Anterior cingulate cortex (tissue), 58 donors: ENCODE measurements at places on chromosomes 3 and 15.

DNA sequence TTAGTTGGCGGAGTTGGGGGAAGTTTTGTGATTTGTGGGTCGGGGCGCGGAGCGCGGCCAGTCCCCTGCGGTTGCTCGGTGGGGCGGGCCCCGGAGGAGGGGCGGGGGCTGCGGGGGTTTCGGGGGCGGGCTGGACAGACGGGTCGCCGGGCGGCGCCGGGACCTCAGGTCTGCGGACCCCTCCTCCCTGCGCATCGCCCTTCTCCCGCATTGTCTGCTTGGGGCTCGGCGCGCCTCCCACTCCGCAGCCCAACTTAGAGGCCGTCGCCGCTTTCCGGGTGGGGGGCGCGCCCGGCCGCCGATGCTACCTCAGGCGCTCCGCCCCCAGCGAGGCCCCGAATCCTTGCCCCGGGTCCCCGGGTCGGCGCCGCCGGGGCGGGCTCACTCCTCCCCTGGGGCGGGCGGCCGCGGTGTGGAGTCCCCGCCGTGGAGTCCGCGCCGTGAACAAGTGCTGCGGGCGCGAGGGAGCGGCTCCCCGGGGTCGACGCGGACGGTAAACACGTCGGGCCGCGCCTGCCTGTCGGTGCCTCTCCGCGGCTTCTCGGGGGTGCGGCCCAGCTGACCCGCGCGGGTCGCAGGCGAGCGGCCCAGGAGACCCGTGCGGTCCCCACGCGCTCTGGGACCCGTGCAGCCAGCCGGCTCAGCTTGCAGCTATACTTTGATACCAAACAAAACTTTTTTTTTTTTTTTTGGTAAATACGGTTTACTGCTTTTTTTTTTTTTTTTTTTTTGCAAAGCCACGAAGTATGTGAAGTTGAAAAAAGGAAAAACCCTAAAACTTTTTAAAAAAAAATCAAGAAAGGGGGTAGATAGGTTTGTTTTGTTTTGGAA is 624 bp downstream of the AKAP13 start:
- no peak for DNase-seq

DNA sequence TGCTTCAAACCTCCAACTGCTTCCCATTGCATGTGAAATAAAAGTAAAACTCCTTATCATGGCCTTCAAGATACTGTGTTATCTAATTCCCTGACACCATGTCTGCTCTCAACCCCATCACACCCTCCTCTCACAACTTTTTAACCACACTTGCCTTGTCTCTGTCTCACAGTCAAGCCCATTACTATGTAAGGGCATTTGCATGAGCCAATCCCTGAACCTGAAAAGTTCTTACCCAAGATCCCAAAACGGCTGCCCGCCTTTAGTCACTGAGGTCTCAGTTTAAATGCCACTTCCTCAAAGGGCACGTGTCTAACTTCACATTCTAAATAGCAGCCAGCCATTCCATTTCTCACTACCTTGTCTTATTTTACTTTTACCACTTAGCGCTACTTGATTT is 83.1 kb downstream of the SST start:
- no peak for DNase-seq

DNA sequence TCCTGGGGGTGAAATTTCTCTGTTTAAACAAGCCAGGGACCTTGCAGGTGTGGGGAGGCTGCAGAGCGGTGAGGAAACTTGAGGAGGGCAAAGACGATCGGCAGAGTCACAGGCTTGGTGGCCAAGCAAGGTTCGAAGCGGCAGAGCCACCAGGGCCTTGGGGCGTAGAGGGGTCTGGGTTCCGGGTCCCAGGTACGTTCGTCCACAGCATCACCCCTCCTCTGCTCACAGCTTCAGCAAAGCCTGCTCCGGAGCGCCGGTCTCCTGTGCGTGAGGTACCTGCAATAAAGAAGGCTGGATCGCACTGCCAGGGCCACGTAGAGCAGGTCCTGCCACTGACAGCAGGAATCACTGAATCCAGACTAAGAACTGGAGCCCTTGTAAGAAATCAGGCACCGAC is 66.8 kb upstream of the PCSK6 start:
- no peak for DNase-seq

DNA sequence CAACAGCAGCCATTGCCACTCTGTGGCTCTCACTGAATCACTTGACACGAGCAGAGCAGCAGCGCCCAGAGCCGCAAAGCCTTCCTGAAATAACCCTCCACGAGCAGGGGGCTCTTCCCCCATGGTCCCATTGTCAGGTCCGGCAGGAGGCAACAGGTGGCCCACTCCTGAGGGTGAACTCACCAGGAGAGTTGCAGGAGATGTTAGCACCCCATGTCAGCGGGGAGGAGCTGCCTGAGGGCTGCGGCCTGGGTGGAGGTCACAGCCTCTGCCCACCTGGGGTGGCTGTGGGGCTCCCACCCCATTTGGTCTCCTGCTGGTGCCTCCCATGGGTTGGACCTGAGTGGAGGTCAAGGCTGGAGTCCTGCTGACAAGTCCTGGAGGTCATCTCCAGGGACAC is 12.3 kb upstream of the C3orf22 start:
- no peak for DNase-seq

DNA sequence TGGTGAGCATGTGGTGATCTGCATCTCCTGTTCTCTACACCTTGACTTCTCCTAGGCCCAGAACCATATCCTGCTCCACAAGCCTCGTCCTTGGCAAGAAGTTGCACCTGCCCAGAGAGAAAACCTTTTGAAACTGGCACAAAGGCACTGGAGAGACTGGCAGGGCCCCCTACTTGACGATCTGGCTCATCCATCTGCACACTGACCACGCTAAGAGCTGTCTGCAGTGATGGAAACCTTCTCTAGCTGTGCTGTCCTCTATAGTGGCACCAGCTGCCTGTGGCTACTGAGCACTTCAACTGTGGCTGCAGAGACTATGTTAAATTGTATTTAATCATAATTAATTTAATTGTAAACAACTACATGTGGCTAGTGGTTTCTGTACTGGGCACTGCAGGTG is 26.2 kb upstream of the SRP14 start:
- DNase-seq = no peak

DNA sequence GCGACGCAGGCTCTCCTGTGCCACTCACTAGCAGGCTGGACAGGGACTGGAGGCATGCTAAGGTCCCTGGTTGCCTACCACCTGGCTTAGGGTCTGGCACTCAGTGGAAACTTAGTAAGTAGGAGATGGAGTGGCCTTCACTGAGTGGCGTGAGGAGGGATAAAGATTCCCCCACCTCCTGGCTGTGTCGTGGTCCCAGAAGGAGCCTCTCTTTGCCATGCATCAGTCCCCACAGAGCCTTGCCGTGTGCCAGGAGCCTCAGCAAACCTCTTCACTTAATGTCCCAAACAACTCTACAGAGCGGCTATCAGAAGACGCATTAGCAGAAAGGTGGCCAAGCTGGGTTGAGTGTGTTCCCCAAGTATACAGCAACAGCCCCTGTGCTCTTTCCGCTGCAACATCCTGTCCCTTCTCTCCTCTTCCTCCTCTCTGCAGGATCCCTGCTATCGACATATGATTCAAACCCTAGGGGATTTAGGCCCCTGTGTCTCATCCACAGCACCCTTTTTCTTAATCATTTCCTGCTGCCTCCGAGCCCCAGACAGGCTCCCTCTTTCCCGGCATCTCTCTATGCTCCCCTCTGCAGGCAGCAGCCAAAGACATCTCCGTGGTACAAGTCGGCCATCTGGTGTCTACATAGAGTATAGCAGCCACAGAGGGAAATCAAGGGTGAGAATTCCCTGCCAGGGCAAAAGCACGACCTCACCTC is 66.7 kb downstream of the SLC6A1 start:
- DNase-seq = peak; percentile 69

DNA sequence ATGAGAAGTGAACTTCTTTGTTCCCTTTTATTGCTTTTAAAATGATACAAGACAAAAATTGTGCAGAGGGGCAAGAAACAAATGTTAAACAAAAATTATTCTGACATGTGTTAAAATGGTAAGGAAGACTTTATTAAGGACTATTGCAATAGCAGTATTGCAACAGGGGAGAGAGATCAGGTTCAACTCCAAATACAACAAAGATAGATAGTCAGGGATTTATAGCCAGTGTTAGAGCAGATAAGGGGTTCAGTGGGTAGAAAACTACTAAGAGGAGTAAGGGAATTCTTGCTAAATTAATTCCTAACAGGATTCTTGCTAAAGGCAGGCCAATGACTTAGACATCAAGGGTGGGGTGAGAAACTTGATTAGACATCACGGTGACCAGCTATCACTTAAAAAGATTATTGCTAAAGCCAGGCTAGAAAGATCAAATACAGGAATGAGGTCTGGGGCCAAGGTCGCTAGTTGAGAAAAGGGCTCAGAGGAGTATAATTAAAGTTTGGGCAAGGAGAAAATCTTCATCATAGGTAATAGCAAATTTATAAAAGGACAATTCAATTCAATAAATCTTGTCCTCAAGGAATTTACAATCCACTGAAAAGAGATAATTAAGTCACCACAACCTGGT is 81.5 kb downstream of the FHIT start:
- no peak for DNase-seq

DNA sequence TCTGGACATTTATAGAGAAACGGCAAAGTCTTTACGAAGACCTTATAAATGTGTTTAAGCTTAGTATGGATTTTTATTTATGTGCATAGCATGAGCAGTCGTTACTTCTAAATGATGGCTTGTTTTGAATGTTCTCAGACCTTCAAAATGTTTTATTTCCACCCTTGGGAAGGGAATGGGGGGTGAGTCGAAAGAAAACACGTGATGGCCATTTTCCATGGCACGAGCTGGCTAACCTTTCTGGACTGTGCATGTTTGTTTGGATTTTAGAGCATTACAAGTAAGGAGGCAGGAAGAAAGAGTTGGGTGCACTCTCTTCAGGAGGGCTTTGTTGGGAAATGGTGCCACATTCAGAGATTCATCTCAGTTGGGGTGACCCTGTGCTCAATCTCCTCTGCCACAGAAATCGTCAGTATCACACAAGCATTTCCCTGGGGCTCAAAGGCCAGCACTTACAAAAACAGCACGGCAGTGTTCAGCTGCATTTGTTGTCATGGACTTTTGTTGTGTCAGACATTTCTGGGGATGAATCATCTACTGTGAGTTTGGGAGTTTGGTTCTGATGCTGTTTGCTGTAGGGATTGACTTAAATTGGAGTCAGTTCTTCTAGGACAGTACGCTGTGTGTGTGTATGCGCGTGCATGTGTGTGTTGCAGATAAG is 52.3 kb upstream of the ADAMTS9 start:
- DNase-seq = no peak

DNA sequence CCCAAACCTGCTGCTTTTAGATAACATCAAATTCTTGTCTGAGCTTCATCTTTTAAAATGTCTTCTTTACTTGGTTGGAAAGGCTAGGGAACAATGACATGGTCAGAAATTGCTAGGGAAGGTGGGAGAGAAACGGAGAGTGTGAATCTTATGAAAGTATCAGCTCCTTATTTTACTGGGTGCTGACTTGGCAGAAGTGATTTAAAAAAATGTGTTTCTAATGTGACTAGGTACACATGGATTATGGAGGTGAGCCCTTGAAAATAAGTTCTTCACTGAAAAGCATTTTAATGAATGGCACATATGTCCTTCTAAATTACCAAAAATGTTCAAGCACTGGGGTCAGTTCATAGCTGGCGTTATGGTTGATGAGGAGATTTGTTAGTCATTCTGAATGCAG is 54.0 kb upstream of the PPARG start:
- no peak for DNase-seq

DNA sequence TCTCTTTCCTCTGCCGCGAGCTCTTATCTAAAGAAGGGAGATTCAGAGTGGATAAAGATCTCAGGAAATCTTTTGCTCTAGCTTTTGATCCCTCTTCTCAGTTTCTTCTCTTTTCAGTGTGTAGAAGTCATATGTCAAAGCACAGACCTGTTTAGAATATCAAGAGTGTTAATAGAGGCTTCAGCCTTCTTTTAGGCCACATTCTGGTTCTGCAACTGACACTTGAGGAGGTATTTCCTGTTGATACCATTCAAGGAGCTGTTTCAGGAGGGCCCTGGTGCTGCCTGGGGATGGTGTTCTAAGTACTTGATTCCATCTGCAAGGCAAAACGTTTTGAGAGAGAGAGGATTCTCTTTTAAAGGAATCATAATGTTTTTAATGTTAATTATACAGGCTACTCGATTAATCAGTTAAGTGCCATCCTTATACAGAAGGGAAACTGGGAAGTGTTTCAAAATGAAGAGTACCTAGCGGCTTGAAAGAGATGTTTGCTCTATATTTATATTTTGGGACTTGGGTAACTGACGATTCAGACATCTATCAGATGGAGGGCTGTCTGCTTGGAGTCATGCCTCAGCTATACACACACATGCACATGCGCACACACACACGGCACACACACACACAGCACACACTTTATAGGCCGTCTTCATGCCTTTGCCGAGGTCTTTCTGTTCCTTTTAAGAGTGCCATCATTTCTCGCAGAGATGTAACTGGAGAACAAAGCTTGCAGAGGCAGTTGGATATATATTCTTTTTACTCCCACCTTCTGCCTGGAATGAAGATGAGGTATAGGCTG is 313.9 kb downstream of the PTPRG start:
- DNase-seq = no peak

- DNase-seq = no peak
Observed at GRCh38 chr3:170096342-170096741, 58.5 kb downstream of the GPR160 start.

- DNase-seq = no peak
Observed at GRCh38 chr3:29263476-29263875, 17.4 kb upstream of the RBMS3 start.

- no peak for DNase-seq
Observed at GRCh38 chr3:15562560-15562959, 38.8 kb downstream of the HACL1 start.

GRCh38 chr3:142863930-142864920 is 24.7 kb downstream of the PCOLCE2 start:
- no peak for DNase-seq

DNA sequence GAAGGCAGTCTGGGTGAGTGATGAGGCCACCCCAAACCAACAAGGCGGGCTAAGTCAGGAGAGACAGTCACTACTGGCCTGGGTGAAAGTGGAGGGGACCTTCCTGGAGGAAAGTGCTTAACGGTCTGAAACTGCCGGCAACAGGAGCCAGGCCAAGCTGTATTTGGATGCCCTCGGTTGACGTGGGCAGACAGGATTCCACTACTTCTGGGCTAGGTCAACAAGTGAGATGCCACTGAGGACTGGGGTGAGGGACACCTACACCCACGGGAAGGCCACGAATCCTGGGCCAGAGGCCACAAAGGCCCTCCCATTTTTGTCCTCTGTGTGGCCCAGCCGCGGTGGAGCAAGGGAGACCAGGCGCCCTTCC is 12.3 kb downstream of the SPTBN5 start:
- DNase-seq = no peak

- no peak for DNase-seq
Observed at GRCh38 chr3:8052659-8053058, 449.0 kb upstream of the LMCD1 start.

- peak; percentile 44 for DNase-seq
Observed at GRCh38 chr15:89057506-89058133, 30.6 kb upstream of the ABHD2 start.

- no peak for DNase-seq
Observed at GRCh38 chr15:37016231-37016630, 84.1 kb downstream of the MEIS2 start.

DNA sequence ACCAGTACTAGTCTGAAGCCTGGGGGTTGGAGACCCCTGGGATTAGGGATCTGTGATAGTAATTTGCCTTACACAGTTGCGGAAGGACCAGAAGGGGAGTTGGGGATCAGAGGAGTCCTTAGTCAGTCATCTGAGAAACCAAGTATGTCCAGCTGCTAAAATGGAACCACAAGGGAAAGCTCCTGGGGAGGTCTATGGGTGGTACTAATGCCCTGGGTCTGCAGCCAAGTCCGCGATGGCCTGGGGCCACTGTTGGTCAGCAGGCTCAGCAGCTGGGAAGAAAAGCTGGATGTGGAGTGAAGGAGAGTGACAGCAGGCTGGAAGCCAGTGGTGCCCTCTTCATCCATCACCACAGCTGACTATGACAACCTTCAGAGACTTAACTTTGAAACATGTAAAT is 2.2 kb upstream of the ANKDD1A start:
- DNase-seq = no peak
